Cardiac muscle cell (in vitro differentiated cells and primary cell): ENCODE measurements at places on chromosomes 1 and 21. TPM values are rescaled to one million over a fixed set of nuclear protein-coding genes. Genes with fewer than 3 reads are reported as not detected.

GRCh38 chr1:95122151-95122697 is 5.1 kb downstream of the TLCD4 start:
- DNase-seq = no peak

GRCh38 chr21:14991957-14992356 is 72.8 kb downstream of the NRIP1 start:
- DNase-seq = peak; percentile 35

DNA sequence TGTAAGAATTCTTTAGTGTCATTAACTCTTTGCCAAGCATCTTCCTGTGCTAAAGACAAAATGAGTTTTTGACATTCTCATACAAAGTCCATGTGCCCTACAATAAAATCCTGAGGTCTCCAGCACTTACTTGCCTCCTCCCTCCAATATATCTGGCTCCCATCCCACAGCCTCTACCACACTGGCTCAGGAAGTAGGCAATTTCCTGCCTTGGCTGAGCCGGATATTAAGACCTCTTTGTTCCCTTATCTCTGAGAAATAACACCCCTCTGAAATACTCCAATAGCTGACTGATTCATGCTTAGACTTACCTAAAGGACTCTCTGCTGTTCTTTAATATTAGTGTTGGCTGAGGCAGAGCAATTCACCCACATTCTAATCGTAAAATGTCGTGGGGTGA is 37.6 kb upstream of the GORAB start:
- DNase-seq = no peak

The HAO2 gene
- not detected in 2 replicates for total RNA-seq

DNA sequence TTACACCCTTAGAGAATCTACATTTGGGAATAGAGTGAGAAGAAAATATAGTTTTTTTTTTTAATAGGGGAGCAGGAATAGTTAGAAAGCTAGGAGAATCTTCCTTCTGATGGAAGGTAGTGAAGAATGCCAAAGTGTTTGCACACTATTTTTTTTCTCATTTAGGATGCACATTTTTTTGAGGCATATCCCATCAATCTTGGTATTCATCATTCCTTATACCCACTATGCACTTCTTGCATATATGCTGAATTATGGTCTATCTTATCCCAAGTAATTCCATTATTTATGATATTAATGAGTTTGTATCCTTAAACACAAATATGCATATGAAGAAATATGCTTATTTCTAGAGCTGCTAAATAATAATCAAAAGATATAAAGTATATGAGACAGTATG is 28.4 kb downstream of the HSPA13 start:
- DNase-seq = no peak
